ENCODE measurements at places on chromosomes 12 and 14. TPM values are rescaled to one million over a fixed set of nuclear protein-coding genes. Genes with fewer than 3 reads are reported as not detected.

The MYBPC1 gene
- total RNA-seq = 151 TPM

The OR4E2 gene
- not detected for total RNA-seq

The PLBD1 gene
- 49.7 TPM for total RNA-seq

The HOXC10 gene
- not detected for total RNA-seq

The AICDA gene
- not detected for total RNA-seq

The CLEC2A gene
- not detected for total RNA-seq

The TSHR gene
- 2.4 TPM for total RNA-seq

The RAB5B gene
- 97.5 TPM for total RNA-seq

The HOTAIR gene
- total RNA-seq = not detected

The DENND5B gene
- 4.4 TPM for total RNA-seq

The GPR137C gene
- total RNA-seq = 2.6 TPM

The POLE2 gene
- total RNA-seq = not detected

The GPRC5D gene
- total RNA-seq = not detected

The FAM90A1 gene
- not detected for total RNA-seq

The PLEKHD1 gene
- total RNA-seq = not detected

The PRH2 gene
- not detected for total RNA-seq

The SVOP gene
- total RNA-seq = not detected

The GNG2 gene
- 32.8 TPM for total RNA-seq

The LRR1 gene
- total RNA-seq = 12.4 TPM

The NUAK1 gene
- total RNA-seq = 0.75 TPM

The KRT6A gene
- total RNA-seq = not detected

The NGB gene
- not detected for total RNA-seq

The KRT83 gene
- not detected for total RNA-seq

The TBPL2 gene
- not detected for total RNA-seq

The PTHLH gene
- 0.68 TPM for total RNA-seq

The PLCZ1 gene
- not detected for total RNA-seq

The ADCY4 gene
- 10.8 TPM for total RNA-seq

The GARIN6 gene
- not detected for total RNA-seq

The KRT74 gene
- total RNA-seq = not detected

The VPS29 gene
- total RNA-seq = 16.3 TPM

The HOXC13 gene
- not detected for total RNA-seq

The TPH2 gene
- total RNA-seq = not detected

The GLIPR1L2 gene
- 0.95 TPM for total RNA-seq

The RERGL gene
- total RNA-seq = 1.1 TPM

The TSPAN8 gene
- 1,195 TPM for total RNA-seq

The C12orf60 gene
- not detected for total RNA-seq

The IL31 gene
- not detected for total RNA-seq

The SOAT2 gene
- not detected for total RNA-seq

The MMAB gene
- 4.4 TPM for total RNA-seq

The ACADS gene
- 318 TPM for total RNA-seq

The P2RX2 gene
- not detected for total RNA-seq

The AKAP6 gene
- total RNA-seq = 16.7 TPM

The PKP2 gene
- 107 TPM for total RNA-seq

The GSC gene
- total RNA-seq = not detected

The AHNAK2 gene
- 34.8 TPM for total RNA-seq

The OTUB2 gene
- 2.7 TPM for total RNA-seq

The TAS2R42 gene
- not detected for total RNA-seq

The TMX1 gene
- total RNA-seq = 41.0 TPM

The DACT1 gene
- 3.7 TPM for total RNA-seq

The GUCY2C gene
- total RNA-seq = 69.4 TPM

The C14orf132 gene
- total RNA-seq = 4.2 TPM

The SUPT16H gene
- total RNA-seq = 39.9 TPM

The B3GNT4 gene
- not detected for total RNA-seq
